ENCODE measurements at places on chromosomes 5 and 9.
A peak's percentile ranks its signal among the peaks of the same experiment; 100 is the strongest.

GRCh38 chr5:127565586-127566270, 48.3 kb downstream of the PRRC1 start:
- no peak for DNase-seq

DNA sequence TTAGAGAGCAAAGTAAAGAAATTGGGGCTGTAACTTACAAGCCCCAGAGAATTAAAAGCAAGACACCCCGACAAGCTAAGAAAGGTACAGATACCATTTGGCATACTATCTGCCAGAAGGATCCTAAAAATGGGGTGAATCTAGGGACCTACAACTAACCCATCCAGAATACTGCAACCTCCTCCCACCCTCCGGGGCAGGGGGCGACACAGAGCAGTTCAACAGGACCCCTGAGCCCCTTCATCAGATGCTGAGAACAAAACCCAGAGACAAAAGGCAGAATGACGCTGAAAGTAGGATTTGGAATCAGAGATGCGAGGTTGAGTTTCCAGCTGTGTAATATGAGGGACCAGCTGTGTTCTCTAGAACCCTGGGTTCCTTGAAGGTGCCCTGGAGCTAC, 71.2 kb downstream of the EPB41L4B start:
- no peak for DNase-seq

GRCh38 chr5:94024620-94025019, 283.2 kb upstream of the POU5F2 start:
- no peak for DNase-seq

GRCh38 chr5:151104795-151105194, 24.0 kb upstream of the TNIP1 start:
- DNase-seq = peak; percentile 77

GRCh38 chr9:99119976-99120655, 15.2 kb downstream of the TGFBR1 start:
- no peak for DNase-seq

GRCh38 chr9:131253891-131254491, 22.3 kb downstream of the FAM78A start:
- peak; percentile 64 for DNase-seq

GRCh38 chr5:56725711-56726411, 89.5 kb upstream of the MAP3K1 start:
- DNase-seq = no peak

- DNase-seq = no peak
Measured at GRCh38 chr9:91246846-91247245, 114.9 kb downstream of the AUH start.

GRCh38 chr5:32833127-32833526, 122.0 kb downstream of the NPR3 start:
- no peak for DNase-seq

- no peak for DNase-seq
Measured at GRCh38 chr5:73118391-73118973, 1.9 kb upstream of the TMEM171 start.

GRCh38 chr5:56814361-56814962, 887 bp upstream of the MAP3K1 start:
- no peak for DNase-seq

GRCh38 chr5:181192337-181193046, 12.5 kb downstream of the TRIM7 start:
- DNase-seq = no peak

DNA sequence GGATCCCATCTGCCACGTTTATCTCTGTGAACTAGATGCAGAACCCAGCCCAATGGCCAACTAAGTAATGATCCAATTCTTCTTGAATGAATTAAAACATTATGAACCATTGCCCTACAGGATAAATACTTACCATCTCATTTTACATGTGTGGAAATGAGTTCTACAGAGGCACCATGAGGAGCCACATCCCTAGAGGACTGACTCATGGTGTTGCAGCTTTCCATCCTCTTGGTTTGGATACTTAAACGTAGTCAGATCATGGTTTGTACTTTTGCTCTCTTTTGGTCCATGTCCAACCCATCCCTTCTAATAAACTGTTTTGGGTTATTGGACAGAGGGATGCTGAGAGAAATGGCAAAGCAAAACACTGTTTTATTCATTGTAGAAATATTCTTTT, 484.8 kb downstream of the EBF1 start:
- DNase-seq = peak; percentile 72

GRCh38 chr9:4277531-4277991, 22.3 kb downstream of the GLIS3 start:
- peak; percentile 50 for DNase-seq
